T1000 (cell line): ENCODE measurements at places on chromosomes 16 and 17.

DNA sequence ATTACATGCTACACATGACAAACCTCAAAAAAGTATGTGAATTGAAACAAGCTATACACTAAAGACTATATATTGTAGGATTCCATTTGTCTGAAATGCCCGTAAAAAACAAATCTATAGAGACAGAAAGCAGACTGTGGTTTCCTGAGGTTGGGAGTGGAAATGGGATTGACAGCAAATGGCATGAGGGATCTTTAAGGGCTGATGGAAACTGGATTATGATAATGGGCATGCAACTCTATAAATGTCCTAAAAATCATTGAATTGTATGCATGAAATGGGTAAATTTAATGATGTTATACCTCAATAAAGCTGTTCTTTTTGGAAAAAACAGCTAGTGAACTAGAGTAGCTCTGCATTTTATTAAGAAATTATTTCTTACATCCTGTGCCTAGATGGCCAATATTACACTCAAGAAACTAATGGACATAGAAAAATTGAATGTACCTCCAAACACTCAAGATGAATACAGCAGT lies 416 bp upstream of the ANKS4B start:
- DNase-seq, result no peak

- no peak for DNase-seq
Measured at GRCh38 chr16:57538235-57538721, 1.9 kb upstream of the CCDC102A start.

DNA sequence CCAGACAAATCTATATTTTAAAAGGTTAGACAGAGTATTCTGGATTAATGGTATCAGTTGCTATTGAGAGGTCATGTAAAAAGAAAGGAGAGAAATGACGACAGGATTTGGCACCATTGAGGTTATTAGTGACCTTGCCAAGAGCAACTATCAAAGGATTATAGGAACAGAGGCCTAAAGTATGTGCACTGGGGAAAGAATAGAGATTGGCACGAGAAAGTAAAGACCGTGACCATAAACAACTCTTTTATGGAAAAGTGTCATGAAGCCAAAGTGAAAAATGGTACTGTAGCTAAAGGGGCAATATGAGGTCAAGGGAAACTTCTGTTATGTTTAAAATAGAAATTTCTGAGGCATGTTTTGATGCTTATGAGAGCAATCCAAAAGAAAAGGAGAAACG lies 115.2 kb upstream of the KIF2B start:
- no peak for DNase-seq

DNA sequence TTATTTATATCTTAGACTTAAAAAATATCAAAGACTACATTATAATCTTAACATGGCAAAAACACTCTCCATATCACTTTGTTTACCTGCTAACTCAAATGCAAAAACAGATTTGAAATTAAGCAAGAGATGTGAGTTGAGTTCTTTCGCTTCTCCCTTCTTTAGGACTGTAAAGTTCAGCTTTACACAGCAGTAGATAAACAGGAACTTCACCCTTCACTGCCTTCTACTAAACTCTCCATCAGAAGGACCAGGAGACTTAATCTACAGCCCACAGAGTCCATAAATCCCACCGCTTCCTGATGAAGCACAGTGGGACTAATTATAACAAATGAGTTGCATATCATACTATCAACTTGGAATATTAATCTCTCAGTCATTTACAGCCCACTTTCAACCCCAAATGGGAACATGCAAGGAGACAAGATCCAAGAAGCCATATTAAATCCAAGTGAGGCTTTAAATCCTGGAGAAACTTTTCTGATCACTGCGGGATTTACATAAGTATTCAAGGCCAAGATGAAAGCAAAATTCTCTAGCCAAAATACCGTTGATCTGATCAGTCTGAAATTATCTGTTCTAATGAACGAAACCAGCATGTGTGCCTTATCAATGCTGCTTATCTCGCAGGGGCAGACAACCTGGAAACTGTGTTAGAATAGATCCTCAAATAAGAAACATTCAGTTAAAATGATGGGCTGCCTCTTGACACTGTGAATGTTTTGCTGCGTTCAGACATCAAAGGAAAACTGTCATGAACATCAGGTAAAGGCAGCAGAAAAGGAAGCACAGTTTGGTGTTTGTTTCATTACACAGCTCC lies 1.6 kb downstream of the AMFR start:
- no peak for DNase-seq

- no peak for DNase-seq
Measured at GRCh38 chr17:49223517-49224197, 6.9 kb downstream of the PHOSPHO1 start.

DNA sequence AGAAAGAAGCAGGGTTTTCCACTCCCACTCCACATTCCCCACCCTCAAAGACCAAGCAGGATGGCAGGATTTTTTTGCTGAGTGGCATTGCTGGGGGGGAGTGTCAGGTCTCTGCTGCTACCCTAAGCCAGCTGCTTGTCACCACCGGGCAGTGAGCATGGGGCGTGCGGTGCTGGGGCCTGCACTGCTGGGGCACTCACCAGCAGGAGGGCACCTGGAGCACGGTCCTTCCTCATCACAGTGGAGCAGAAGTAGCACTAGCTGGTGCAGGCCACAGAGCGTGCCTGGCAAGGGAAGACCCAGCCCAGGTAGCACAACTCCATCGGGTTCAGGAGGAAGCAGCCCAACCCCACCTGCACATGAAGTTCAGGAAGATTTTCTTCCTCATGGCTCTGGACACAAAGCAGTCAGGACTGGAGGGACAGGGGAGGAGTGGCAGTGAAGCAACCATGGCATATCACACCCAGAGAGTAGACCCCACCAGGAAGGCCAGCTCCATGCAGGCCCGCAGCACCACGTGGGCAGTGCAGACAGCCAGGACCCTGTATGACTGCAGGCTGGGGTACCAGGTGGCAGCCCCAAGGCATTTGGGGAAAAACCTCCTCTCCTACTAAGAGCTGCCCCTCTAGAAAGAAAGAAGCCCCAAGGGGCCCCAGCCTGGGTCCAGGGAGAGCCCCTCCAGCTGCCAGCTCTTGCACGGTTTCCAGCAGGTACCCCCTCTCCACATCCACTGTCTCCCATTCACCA lies 16.7 kb upstream of the MYO18A start:
- DNase-seq, result no peak

- no peak for DNase-seq
Measured at GRCh38 chr16:62913924-62914323, 877.7 kb upstream of the CDH8 start.

DNA sequence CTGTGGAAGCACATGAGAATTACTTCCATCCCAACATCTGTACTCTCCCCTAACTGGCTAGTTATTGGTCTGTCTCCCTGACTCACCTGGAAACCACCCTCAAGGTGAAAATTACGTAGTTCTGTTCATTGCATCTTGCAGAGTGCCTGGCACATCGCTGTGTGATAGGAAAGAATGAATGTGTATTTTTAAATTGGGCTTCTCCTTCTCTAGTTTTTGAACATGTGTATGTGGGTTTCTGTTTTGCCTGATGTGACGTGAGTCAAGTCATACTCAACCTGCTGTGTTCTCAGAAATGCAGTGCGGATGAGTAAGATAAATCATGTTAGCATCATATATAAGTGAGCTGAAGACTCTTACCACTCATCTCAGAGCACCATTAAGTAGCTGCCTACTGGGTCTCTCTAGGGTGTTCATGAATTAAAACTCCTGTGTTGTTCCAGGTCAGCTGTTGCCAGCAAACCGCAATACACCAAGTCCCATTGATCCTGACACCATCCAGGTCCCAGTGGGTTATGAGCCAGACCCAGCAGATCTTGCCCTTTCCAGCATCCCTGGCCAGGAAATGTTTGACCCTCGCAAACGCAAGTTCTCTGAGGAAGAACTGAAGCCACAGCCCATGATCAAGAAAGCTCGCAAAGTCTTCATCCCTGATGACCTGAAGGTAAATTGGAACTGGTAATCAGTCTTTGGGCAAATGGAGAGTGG lies 50.2 kb downstream of the HLF start:
- DNase-seq, result no peak

- no peak for DNase-seq
Measured at GRCh38 chr16:26563018-26563417, 503.7 kb upstream of the C16orf82 start.

GRCh38 chr17:4948931-4949320 lies 596 bp upstream of the PFN1 start:
- DNase-seq, result peak; percentile 77

DNA sequence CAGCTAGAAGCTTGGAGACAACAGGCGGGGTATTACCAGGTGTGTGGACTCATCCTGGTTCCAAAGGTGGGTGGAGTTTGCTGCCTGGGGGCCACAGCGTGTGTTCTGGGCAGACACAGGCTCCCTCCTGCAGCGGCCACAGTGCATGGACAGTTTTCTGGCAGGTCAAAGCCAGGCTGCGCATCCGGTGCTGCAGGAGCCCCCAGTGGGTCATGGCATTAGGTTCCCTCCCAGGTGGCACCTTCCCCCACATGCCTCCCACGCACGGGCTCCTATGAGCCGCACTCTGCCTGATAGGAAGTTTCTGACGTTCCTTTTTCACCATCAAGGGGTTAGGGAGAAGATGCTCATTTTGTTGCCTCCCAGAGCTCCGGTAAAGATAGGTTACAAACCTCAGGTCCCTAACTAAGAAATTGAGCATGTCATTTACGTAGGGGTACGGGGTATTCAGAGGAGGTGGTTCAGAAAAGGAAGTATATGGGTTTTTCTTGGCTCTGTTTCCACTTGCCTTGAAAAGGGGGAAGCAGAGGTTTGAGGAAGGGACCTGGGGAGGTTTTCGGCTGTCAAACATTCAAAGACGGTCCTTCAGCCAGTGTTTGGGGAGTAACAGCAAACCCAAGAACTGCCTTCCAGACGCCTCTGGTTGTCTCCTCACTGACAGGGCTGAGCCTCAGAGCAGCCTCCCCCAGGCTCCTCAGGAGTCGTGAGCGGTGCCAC lies 32.7 kb upstream of the NAT9 start:
- DNase-seq, result no peak

- peak; percentile 70 for DNase-seq
Measured at GRCh38 chr17:67245073-67245693, at the start of gene HELZ. Gene HELZ, minus strand, starts transcription at chr17:67245196. Its CDS starts 26,392 bp downstream, at chr17:67218804.

DNA sequence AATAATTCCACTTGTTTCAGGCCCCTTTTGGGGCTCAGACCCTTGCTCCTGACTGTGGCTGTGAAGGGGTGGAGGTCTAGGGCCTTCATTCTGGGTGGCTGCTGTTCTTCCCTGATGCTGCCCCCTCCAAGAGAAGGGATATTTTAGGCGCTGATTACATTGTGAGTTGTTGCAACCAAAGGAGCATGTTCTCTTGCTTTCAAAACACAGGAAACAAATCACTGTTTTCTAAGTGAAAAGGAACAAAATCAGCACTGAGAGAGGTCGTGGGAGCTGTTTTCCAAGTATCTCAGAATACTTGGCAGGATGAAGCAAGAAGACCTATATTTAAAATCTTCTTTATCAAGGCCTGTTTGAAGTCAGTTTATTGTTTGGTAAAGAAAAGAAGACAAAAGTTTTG lies 25.3 kb upstream of the SEC14L1 start:
- no peak for DNase-seq

- no peak for DNase-seq
Measured at GRCh38 chr16:87062569-87063442, 254.4 kb downstream of the C16orf95 start.

GRCh38 chr17:78872486-78872885 lies 30.5 kb downstream of the CEP295NL start:
- DNase-seq, result no peak

DNA sequence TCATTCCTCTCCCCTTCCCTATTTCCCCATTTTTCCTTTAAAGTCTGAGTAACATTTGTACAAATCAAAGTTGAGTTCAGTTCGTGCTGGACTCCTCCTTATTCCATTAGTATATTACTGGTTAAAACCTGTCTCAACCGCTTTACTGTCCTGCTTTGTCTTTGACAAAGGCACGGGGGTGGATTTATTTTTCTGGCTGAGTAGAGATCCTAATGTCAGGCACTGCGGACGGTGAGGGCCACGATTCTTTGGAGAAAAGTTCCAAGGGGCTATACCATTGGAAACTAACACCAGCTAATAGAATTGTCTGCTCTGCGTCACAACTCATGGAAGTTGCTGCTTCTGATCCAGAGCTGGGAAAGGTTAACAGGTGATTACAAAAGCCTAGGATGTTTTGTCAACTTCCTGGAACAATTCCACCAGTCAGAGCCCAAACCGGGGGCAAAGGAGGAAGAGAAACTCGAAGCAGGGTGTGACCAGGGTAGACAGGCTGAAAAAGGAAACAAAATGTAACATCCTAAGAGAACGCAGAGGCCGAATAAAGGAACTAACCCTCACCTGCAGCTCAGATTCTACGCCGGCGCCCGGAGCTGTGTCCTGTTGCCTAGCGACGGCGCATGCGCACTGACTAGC lies 12.4 kb downstream of the TAT start:
- DNase-seq, result no peak

DNA sequence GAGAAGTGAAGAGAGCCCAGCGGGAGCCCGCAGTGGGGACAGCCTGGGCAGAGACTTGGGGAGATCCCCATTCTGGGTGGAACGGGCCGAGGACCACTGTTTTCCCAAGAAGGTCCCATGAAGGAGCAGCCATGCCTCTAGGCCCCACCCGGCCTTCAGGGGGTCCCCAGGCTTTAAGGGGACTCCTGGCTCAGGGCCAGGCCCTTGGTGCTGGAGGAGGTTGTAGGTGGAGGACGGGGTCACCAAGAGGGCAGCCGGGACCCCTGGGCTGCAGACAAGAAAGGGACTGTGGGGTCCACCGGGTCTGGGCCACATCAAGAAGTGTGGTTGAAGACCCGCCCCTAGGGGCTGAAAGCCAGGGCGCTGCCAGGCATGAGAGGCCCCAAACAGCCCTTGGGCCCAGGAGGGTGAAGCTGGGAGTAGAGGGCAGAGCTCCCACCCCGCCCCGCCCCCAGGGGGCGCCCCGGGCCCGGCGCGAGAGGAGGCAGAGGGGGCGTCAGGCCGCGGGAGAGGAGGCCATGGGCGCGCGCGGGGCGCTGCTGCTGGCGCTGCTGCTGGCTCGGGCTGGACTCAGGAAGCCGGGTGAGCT lies at the start of gene PRSS21:
PRSS21 (plus strand) TSS at position 487 of the 589 bp plus-strand sequence; CDS start at position 519, 32 bp downstream.
- no peak for DNase-seq

- DNase-seq, result peak; percentile 37
Measured at GRCh38 chr17:65559804-65560627, 1.4 kb downstream of the AXIN2 start.

GRCh38 chr17:9401434-9401833 lies 174.2 kb downstream of the STX8 start:
- no peak for DNase-seq

- DNase-seq, result no peak
Measured at GRCh38 chr16:17307504-17307903, 163.3 kb downstream of the XYLT1 start.

GRCh38 chr16:88473666-88474534 lies 20.8 kb downstream of the ZFPM1 start:
- peak; percentile 27 for DNase-seq
